ENCODE measurements at places on chromosomes 2 and 18. TPM values are rescaled to one million over a fixed set of nuclear protein-coding genes. Genes with fewer than 3 reads are reported as not detected.

The NOL4 gene
- total RNA-seq = not detected

The GCG gene
- total RNA-seq = not detected

The PPP1R1C gene
- total RNA-seq = 2.2 TPM

The MTERF4 gene
- total RNA-seq = 25.3 TPM

Measured in A549 treated with CORT108297 at 1 μM for 4 hours (cell line).